MM.1S (cell line): ENCODE measurements at places on chromosomes 16 and 17.

GRCh38 chr17:82866590-82867191, 26.9 kb upstream of the ZNF750 start:
- no peak for DNase-seq

- DNase-seq: no peak
These were observed 69.6 kb upstream of the ZNF750 start for GRCh38 chr17:82909322-82909904.

- DNase-seq: peak; percentile 16
These were observed 46.1 kb upstream of the BPTF start for GRCh38 chr17:67779098-67779672.

DNA sequence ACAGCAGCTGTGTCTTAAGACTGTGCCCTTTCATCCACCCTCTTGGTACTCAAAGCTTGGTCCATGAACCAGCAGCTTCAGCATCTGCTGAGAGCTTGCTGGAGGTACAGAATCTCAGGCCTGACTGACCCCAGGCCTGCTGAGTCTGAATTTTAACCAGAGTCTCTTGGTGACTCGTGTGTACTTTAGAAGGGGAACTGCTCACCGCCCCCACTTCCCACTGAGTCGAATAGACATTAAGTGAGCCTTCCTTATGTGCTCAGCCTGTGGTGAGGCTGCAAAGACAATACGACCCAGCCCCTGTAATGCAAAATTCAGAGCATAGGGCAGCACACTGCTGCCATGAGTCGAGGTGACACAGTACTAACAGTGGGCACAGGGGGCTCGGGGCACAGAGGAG, 662.8 kb downstream of the WWOX start:
- DNase-seq: peak; percentile 54

DNA sequence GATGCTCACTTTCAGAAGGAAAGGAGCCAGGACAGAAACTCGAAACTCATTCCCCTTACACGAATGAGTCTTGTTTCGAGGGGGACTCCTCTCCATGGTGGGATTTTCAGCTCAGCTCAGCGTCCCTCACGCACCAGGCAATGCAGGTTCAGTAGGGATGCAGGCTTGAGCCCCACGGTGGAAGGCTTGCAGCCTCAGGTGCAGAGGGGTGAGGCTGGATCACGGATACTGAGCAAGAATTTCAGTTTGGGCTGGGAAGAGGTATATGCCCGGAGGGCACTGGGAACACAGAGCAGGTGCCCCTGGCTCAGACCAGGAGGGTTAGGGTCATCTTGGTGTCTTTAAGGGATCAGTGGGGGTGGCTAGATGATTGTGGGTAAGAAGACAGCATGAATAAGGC, 344.9 kb upstream of the TNRC6C start:
- DNase-seq: no peak

DNA sequence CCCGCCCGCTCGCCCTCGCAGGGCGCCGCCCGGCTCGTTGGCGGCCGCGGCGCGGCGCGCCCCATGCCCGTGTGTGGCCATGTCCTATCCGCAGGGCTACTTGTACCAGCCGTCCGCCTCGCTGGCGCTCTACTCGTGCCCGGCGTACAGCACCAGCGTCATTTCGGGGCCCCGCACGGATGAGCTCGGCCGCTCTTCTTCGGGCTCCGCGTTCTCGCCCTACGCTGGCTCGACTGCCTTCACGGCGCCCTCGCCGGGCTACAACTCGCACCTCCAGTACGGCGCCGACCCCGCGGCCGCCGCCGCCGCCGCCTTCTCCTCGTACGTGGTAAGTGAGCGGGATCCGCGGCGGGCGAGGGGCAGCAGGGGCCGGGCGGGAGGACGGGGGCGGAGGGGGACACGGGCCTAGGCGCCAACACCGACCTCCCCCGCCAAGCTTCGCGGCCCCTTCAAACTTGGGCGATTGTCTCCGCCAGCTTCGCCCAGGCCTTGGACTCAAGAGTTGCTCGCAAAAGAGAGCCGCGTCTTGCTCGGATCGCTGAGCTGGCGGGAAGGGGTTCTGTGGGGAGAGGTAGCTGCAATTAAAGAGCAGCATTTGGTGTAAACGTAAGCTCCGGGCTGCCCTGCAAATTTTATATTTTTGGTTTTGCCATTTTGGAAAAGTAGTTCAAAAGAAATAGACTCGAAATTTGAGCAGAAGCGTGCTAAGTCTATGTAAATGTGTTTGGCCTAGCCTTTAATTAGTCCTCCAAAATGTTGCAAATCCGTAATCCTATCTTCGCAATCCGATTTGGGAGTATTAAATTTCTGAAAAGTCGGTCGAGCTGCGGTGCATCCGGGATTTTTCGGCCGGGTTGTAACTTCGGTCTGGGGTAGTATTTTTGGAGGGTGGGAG, 702 bp downstream of the IRX5 start:
- peak; percentile 43 for DNase-seq

DNA sequence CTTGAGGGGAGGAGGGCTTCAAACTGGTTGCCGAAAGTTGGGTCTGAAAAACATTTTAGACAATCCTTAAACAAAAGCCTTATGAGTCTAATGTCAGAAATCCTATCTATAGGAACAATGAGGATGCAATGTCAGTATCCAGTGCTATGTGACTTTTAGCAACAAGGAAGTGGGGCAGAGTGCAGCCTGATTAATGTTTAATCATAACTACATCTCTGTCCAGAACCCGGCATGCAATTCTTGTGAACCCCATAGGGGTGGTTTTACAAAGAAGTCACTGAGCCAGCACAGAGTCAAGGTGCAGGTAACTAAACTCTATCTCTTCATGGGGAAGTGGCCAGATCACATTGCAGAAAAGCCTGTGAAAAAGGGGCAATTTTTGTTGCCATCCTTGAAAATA, 267.5 kb downstream of the HS3ST4 start:
- no peak for DNase-seq
